ENCODE measurements at places on chromosomes 7 and 10.

DNA sequence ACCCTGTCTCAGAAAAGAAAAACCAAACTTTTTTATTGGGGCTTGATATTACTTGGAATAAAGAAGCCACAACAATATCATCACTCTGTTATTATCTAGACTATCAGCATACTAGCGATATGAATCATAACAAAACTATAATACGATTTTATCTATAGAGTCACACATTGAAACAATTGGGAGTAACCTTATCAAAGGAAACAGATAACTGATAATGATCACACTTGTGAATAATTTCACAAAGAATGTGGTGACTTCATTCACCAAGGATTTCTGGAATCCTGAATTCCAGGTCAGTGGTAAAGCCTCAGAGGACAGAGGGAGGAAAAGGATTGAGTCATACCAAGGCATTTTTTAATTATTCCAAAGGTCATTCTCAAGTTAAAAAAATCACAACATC lies 32.1 kb upstream of the NMT2 start:
- DNase-seq, result no peak

- DNase-seq, result no peak
Measured at GRCh38 chr10:52129410-52130178, 184.5 kb upstream of the DKK1 start.

GRCh38 chr10:86387178-86387794 lies 20.7 kb upstream of the GRID1 start:
- no peak for DNase-seq

DNA sequence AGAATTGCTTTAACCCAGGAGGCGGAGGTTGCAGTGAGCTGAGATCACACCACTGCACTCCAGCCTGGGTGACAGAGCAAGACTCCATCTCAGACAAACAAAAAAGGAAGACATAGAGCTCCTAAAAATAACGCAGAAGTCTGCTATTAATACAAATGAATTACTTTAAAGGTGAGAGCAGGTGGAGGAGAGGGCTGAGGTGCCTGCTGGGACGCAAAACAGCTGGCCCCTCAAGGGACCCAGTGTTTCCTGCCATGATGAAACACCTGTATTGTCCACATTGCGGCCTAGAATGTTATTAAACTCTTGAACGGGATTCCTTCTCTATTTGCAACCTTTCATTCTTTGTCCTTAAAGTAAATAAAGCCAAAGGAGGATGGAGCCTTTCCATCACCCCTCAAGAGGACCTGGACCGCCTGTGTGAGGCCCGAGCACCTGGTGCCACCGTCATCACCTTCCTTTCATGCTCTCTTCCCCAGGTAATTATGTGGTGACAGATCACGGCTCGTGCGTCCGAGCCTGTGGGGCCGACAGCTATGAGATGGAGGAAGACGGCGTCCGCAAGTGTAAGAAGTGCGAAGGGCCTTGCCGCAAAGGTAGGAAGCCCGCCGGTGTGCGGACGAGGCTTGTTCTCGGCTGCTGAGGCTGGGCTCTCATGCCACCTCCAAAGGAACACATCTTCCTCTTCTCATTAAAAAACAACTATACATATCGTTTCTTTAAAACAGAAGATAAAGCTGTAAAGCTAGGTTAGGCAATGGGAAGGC lies 136.7 kb downstream of the EGFR start:
- no peak for DNase-seq

GRCh38 chr10:66627156-66627555 lies 298.7 kb upstream of the LRRTM3 start:
- no peak for DNase-seq

DNA sequence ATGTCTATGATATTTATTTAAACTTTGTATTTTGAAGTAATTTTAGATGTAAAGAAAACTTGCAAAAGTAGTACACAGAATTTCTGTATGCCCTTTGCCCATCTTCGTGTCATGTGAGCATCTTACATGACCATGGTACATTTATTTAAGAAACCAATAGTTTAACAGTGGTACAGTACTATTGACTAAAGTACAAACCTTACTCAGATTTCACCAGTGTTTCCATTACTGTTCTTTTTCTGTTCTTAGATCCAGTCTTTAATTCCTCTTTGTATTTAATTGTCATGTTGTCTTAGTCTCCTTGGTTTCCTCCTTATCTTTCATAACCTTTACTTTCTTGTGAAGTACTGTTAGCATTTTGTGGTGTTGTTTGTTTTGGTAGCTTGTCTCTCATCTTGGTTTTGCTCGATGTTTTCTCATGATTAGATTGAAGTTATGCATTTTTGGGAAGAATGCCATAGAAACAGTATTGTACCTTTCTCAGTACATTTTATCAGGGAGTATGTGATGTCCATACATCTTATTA lies 24.1 kb downstream of the TAX1BP1 start:
- DNase-seq, result no peak

DNA sequence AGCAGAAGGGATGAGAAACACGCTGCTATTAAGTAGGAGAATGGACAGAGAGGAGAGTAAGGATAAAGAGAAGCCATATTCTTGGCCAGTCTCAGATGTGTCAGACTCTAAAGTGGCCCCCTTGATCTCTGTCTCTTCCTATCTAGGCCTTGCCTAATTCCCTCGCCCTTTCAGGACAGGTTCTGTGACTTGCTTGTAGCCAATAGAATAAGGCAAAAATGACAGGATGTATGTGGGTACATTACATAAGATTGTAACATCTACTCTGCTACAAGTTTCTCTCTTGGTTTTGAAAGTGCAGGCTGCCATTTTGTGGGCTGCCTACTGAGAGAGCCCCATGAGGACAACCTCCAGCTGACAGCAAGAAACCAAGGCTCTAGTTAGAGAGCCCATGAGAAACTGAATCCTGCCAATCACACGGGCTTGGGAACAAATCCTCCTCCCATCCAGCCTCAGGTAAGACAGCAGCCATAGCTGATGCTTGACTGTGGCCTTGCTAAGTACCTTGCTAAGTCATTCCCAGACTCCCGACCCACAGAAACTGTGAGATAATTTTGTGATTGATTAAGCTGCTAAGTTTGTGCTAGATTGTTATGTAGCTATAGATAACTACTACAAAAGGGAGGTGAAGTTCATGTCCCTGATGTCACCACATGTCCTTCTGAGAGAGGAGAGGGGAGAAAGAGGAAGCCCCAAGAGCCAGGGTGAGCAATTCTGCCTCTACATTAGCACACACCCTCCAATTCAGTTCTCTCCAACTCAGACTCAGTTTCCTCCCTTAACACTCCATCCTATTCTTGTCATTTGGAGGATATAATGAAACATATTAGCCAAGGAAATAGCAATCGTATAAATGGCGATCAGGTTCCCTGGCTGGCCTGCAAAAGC lies 185.5 kb downstream of the SGMS1 start:
- no peak for DNase-seq

GRCh38 chr10:109773288-109774120 lies 149.8 kb downstream of the XPNPEP1 start:
- DNase-seq, result no peak

GRCh38 chr10:80453842-80454512 lies at the start of gene TSPAN14:
Gene TSPAN14, plus strand, starts transcription at chr10:80454310. Its CDS starts 34,924 bp downstream, at chr10:80489234.
- peak; percentile 43 for DNase-seq

DNA sequence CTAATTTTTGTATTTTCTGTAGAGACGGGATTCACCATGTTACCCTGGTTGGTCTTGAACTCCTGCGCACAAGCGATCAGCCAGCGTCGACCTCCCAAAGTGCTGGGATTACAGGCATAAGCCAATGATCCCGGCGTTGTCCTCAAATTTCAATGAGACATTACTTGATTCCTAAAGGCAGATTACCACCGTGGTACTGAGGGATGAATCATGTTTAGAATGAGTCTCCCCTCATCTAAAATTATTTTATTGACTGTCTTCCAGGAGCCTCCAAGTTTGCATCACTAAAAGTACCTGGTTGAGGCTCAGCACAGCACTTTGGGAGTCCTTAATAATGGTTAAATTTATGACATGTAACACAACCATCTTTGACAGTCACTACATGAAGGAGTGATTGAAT lies 142.2 kb upstream of the AKR1E2 start:
- DNase-seq, result no peak

DNA sequence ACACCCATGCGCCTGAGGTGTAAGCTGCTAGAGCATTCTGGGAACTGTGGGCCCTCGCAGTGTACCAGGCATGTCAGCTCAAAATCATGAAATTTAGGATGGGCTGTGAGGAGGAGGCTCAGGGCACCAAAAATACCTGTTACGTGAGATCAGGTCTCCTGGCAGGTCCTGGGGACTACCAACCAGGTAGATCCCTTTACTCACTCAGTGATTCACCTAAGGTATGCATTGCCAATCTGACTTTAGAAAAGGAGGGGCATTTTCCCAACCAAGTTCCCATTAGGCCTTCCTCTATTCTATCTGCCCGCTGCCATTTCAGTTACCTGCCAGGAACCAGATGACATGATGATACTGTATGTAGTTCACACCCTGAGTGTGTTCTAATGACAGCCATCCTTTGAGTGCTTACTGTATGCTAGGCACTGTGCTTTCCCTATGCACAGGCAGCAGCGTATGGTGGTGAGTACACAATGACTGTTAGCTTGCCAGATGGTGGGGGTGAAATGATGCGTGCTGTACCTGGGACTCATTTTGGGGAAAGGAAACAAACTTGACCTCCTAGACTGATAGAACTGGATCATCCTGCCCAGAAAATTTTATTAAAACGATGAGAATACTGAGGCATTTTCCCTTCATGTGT lies 62.0 kb downstream of the CFAP58 start:
- no peak for DNase-seq

DNA sequence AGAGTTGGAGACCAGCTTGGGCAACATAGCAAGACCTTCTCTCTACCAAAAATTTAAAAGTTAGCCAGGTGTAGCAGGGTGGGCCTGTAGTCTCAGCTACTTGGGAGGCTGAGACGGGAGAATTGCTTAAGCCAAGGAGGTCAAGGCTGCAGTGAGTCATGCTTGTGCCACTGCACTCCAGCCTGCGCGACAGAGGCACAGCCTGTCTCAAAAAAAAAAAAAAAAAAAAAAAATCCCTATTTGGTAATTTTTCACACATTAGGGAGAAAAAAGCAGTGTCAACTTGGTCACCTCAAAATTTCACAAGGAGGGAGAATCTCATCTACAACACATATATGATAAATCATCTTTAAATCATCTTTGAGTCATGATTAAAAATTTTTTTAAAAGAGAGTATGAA lies 6.4 kb upstream of the ZNF398 start:
- DNase-seq, result no peak

- DNase-seq, result peak; percentile 62
Measured at GRCh38 chr7:134140889-134141867, 14.0 kb downstream of the LRGUK start.

DNA sequence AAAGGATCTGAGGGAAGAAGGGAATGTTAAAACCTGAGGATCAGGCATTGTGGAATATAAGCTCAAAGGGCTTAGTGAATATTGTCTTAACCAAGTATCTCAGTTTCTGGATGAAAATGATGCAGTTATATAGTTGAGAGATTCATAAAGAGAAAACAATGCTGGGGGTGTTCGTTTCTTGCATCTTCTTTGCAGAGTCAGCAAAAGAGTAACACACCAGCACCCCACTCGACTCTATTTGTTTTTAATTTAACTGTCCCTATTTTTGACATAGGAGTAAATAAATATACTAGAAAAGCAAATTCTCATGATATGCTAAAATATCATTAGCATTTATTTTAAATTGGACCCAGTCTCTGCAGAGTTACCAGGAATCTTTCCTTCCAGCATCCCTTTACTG lies 7.6 kb upstream of the OIT3 start:
- no peak for DNase-seq

GRCh38 chr10:83968052-83968451 lies 171.3 kb upstream of the GHITM start:
- DNase-seq, result no peak

DNA sequence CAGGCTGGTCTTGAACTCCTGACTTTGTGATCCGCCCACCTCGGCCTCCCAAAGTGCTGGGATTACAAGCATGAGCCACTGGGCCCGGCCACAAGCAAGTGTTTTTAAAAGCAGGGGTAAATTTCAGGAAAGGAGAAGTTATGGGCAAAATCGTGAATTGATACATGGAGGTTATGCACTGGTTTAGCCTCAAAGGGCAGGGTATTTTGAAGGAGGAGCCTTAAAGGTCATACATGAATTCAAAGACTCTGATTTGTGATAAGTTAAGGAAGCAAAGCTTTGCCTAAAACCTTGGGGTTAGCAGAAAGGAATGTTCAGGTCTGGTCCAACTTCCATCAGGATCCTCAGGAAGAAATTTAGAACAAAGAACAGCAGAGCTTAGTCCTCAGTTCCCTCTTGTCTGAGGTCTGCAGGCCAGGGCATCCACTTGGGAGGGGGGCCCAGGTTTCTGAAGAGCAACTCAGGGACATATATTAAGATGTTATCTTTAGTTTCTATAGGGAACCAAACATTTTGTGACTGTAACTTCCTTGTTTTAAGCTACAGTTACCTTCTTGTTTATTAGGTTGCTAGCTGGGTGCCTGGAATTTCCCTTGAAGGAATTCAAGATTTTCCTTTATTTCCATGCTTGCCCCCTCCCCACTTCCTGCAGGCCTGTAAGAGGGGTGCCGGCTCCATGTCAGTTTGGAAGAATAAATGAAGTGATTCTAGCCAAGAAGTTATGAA lies 2.8 kb upstream of the REPIN1 start:
- no peak for DNase-seq

DNA sequence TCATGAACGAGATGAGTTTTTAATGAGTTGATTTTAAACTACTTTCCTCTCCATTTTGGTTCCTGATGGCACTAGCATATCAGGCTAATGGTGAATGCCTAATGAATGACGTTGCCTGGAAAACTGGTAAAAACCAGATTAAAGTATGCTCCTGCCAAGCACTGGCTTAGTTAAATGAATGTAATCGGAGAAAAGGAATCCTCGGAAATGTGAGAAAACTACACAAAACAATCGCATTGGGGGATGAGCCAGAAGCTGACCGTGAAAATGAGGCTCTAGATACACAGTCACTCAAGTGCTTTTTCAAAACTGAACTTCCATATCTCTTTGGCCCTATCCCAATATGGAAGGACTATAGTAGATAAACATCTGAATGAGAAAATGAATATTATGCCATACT lies 153.8 kb upstream of the COL1A2 start:
- DNase-seq, result no peak

DNA sequence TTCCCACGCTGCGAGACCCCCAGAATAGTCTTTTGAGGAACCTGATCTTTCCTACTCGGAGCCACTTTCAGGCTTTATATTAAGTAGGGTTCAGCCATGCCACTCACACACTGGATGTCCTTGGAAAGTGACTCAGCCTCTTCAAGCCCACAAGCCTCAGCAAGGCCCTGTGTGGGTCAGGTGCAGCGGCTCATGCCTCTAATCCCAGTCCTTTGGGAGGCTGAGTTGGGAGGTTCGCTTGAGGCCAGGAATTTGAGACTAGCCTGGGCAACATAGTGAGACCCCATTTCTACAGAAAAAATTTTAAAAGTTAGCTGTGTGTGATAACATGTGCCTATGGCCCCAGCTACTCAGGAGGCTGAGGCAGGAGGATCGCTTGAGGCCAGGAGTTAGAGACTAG lies 119.7 kb upstream of the TNRC18 start:
- no peak for DNase-seq

GRCh38 chr7:44914992-44915607 lies 29.8 kb upstream of the PURB start:
- no peak for DNase-seq

GRCh38 chr7:55477781-55478374 lies 94.4 kb downstream of the VOPP1 start:
- DNase-seq, result no peak

Measured in amygdala (tissue), 56 donors.